ENCODE measurements at places on chromosomes 1 and 21. TPM values are rescaled to one million over a fixed set of nuclear protein-coding genes. Genes with fewer than 3 reads are reported as not detected.

Gene ITSN1
- total RNA-seq: 43.3 TPM

Gene ETV3
- total RNA-seq: 13.8 TPM

Gene GNG4
- total RNA-seq: not detected

Gene ZBTB37
- total RNA-seq: 7.8 TPM

Gene HLX
- 4.2 TPM for total RNA-seq

Gene DCDC2B
- total RNA-seq: not detected

Gene RRP1
- 9.9 TPM for total RNA-seq

Gene C8B
- total RNA-seq: not detected

Gene SLC45A3
- total RNA-seq: 2.6 TPM

Gene ORC1
- total RNA-seq: 5.7 TPM

Gene TP73
- not detected for total RNA-seq
